Stimulated activated CD4-positive, alpha-beta T cell treated with anti-CD3 and anti-CD28 coated beads, Interleukin-2, amount 100 ng/mL, for 24 hours (primary cell): ENCODE measurements at places on chromosomes 3 and 15.
A peak's percentile ranks its signal among the peaks of the same experiment; 100 is the strongest.

DNA sequence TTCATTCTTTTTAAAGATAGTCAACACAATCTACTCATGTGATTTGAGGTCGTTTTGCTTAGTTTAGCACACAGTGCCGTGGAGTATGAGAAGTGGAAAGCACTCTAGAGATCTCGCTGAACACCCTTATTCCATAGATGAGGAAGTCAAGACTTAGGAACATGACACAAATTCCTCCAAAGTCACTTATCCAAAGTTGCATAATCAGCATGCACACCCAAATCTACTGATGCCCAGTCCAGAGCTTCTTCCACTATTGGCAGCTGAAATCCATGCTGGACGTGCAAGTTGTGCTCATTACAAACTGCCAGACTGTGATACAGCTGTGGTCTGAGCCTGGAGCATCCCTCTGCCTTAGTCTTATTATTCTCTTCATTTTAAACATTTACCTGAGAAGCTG lies 83.5 kb upstream of the ZNF280D start:
- no peak for DNase-seq

- peak; percentile 70 for DNase-seq
Observed at GRCh38 chr15:31197497-31198414, 96.2 kb upstream of the TRPM1 start.

DNA sequence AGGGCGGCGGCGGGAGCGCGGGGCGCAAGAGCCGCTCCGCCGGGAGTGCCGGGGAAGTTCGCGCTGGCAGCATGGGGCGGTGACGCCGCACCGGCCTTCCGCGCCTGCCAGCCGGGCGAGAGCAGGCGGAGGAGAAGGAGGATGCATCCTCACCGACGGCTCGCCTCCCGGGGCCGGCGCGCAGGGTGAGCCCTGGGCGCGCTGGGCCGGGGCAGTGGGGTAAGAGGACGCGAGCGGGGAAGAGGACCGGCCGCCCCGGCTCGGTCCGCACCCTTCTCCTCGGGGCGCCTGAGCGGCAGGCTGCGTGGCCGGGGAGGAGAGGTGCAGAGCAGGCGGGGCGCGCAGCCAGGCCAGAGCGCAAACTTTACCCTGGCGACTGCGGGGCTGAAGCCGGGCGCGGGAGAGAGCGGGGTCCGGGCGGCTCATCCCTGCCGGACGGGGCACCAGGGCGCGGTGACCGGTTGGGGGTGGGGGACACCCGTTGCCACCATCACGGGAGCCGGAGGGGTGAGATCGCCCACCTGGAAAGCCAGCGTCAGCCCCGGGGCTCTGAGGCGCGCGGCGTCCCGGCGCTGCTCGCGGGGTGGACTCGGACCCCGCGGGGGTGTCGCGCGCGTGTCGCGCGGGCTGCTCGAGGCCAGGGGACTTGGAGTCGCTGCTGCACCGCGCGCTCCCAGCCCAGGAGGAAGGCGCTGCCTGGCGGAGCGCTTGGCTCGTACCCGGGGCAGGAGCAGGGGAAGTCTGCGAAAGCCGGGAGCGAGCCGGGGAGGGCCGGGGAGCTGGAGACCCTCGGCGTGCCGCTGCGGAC lies 542 bp downstream of the GABRA5 start:
- DNase-seq: no peak

DNA sequence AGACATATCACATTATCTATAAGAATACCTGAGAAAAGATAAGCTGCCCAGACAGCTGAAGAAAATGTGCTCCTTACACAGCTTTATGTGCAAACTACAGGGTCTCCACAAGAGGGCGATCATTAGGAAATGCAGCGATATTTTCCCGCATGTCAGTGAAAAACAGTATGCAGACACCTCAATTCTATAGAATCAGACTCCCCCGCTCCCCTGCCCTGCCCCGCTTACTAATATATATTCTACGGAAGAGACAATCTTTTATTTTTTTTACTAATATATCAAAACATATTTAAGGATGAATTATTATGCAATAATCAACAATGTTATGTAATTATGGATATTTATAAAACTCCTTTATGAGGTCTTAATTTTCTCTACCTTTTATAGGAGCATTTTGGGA lies 681.3 kb downstream of the ROBO1 start:
- peak; percentile 17 for DNase-seq

GRCh38 chr3:129621626-129622225 lies 15.2 kb upstream of the PLXND1 start:
- no peak for DNase-seq

DNA sequence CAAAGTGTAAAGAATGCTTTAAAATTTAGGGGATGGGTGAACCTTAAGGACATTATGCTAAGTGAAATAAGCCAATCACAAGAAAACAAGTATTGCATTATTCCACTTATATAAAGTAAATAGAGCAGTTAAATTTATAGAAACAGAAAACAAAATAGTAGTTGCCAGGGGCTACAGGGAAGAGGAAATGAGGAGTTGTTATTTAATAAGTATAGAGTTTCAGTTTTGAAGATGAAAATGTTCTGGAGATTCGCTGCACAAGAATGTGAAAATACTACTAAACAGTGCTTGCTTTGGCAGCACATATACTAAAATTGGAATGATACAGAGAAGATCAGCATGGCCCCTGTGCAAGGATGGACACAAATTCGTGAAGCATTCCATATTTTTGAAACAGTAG lies 32.0 kb downstream of the DNAH12 start:
- DNase-seq: no peak

DNA sequence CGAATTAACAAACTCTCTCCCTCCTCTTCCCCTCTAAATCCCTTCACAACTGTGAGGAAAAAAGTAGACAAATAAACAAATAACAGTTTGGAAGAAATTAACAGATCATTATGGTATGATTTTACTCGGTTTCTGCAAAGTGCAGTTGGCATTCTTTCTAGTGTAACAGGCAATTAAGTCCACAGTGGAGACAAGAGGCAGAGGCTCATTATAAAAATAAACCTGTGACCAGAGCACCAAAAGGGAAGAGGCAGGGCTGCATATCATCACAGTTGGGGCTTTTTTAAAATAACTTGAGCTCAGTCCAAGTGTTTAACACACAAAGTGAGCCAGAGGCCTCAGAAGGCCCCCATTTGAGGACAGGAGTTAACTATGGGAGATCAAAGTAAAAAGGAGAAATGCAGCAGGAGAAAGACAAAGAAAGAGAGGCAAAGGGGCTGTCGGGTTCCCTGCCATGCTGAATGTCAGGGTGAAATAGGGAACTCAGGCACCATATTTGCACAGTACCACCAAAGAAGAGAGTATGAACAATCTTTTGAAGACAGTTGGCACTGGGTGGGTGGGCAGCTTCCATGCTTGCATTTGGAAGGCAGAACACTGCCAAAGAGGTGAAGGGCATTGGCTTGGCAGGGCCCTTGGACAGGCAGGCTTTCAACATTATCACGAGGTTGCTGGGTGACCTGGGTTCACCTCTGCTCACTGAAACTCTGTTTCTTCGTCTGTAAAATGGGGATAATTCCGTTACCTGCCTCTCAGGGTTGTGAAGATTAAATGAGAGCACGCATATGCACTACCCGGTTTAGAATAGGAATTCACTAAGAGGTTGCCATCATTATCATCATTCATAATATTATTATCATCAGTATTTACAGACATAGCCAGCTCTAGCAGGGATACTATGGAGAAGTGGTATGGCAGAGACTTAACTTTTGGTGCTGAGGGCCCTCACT lies 134.5 kb downstream of the MEX3B start:
- no peak for DNase-seq

DNA sequence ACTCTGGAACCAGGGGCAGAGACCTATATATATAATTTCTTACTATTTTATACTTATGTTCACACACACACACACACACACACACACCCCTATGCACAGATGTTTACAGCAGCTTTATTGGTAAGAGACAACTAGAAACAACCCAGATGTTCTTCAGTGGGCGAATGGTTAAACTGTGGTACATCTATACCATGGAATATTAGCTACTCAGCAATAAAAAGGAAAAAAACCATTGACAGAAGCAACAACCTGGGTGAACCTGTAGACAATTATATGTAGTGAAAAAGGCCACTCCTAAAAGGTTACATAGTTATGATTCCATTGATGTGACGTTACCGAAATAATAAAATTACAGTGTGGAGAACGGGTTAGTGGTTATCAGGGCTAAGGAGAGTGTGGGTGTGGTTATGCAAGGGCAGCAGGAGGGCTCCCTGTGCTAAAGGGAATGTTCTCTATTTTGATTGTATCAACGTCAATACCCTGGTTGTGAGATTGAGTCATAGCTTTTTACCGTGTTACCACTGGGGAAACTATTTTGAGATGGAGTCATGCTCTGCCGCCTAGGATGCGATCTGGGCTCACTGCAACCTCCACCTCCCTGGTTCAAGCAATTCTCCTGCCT lies 85.5 kb downstream of the FLNB start:
- DNase-seq: no peak

GRCh38 chr15:62834686-62835329 lies 207.7 kb upstream of the TPM1 start:
- no peak for DNase-seq

- DNase-seq: no peak
Observed at GRCh38 chr3:100067589-100067988, 46.7 kb downstream of the FILIP1L start.

- no peak for DNase-seq
Observed at GRCh38 chr3:108222853-108223565, 785 bp upstream of the IFT57 start.

DNA sequence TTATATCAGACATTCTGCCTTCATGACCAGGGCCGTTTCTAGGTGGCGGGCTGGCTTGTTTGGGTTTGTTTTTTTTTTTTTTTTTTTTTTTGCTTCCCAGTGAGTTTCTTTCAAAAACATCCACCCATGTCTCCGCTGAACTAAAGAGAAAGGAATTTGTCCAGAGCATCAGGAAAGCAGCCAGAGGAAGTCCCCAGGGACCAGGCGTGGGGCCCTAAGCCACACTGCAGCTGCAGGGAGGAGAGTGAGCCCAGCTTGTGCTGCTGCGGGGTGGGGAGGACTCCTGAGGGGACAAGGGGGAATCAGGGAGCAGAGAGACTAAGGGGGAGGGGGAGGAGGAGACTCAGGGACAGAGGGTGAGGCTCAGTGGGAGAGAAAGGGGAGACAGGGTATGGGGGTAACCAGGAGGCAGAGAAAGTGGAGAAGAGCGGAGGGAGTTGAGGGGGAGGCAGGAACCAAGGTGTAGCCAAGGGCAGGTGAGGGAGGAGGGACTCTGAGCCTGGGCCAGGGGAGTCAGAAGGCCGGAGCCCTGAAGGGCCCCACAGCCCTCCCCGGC lies 49.5 kb downstream of the CYP11A1 start:
- no peak for DNase-seq
